ENCODE measurements at places on chromosomes 1 and 21. TPM values are rescaled to one million over a fixed set of nuclear protein-coding genes. Genes with fewer than 3 reads are reported as not detected.
A peak's percentile ranks its signal among the peaks of the same experiment; 100 is the strongest.

C21orf91 gene
- total RNA-seq = 32.6 TPM

MMEL1 gene
- total RNA-seq = 0.61 TPM

USP24 gene
- total RNA-seq = 43.9 TPM

CA6 gene
- 0.25 TPM for total RNA-seq

CD1C gene
- total RNA-seq = 0.35 TPM

DNA sequence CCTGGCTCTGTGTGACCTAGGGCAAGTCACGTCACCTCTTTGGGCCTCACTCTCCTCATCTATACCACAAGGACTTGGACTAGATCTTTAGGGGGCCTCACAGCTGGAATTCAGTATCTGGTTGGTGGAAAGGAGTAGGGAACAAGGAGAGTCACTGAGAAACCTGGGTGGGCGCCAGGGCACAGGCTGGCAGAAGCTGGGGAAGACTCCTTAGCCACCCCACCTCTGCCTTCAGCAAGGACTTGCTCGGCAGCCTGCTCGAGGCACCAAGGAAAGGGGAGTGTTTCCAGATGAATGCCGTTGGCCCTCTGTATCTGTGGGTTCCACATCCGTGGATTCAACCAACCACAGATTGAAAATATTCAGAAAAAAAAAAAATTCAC, 1.2 kb upstream of the OPTC start:
- no peak for DNase-seq

DNA sequence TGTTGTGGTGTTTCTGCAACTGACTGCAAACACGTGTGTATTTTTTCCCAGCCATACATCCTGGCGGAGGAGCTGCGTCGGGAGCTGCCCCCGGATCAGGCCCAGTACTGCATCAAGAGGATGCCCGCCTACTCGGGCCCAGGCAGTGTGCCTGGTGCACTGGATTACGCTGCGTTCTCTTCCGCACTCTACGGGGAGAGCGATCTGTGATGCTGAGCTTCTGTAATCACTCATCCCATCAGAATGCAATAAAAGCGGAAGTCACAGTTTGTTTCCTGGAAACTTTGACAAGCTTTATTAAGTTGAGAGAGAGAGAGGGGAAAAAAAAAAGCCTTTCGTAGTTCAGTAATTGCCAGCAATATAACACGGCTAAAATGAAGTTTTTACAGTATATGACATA, 32.7 kb upstream of the MTR start:
- DNase-seq = no peak

DNA sequence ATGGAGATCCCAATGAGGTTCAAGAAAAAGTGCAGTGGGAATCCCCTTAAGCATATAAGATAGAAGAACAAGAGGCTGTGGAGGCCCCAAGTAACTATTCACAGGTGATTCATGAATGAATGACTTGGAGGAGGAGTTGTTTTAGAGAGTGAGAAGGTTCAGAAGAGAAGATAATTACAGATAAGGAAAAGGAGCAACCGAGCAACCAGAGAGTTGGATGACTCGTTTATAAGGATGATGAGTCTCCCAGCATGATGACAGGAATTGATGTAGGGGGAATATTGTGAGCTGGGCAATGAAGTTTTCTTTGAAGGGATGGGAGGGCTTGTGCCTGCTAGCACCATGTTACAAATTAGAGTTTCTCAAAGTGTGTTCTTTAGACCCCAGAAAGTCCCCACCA, 9.8 kb downstream of the C8A start:
- DNase-seq = no peak

DNA sequence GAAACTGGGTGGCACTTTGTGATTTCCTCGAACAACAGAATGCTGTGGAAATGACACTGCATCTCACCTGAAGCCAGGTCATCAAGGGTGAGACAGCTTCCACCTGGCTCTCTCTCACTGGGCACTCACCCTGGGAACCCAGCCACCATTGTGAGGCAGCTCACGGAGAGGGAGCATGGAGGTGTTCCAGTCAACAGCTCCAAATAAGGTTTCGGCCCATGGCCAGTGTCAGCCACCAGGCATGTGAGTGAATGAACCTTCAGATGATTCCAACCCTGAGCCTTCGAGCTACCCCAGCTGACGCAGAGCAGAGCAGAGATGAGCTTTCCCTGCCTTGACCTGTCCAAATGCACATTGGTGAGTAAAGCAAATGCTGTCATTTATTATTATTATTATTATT, 58.1 kb downstream of the SYDE2 start:
- DNase-seq = no peak

GRCh38 chr1:248817065-248817464, 8.7 kb downstream of the SH3BP5L start:
- no peak for DNase-seq

GRCh38 chr1:210648588-210649269, 320.0 kb downstream of the HHAT start:
- DNase-seq = no peak

DNA sequence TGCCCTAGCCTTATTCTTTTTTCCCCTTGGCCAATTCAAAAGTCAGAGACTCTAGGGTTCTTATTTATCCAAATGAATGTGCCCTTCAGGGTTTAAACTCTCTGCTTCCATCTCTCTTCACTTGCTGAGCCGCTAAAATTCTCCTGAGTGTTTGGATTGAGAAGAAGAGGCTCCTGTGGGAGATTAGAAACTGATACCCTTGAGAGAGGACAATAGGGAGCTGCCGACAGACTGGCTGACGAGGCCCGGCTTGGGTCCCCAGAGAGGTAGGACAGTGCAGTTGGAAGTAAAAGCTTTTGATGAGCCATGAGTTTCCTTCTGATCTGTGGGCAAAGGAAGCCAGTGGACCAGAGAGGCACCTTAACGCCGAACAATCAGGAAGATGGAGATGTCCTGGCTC, 41.3 kb upstream of the UBE2U start:
- DNase-seq = no peak

GRCh38 chr1:233725423-233725822, 111.5 kb downstream of the KCNK1 start:
- DNase-seq = no peak

GRCh38 chr1:207407655-207408260, 46.4 kb upstream of the CR2 start:
- DNase-seq = no peak

DNA sequence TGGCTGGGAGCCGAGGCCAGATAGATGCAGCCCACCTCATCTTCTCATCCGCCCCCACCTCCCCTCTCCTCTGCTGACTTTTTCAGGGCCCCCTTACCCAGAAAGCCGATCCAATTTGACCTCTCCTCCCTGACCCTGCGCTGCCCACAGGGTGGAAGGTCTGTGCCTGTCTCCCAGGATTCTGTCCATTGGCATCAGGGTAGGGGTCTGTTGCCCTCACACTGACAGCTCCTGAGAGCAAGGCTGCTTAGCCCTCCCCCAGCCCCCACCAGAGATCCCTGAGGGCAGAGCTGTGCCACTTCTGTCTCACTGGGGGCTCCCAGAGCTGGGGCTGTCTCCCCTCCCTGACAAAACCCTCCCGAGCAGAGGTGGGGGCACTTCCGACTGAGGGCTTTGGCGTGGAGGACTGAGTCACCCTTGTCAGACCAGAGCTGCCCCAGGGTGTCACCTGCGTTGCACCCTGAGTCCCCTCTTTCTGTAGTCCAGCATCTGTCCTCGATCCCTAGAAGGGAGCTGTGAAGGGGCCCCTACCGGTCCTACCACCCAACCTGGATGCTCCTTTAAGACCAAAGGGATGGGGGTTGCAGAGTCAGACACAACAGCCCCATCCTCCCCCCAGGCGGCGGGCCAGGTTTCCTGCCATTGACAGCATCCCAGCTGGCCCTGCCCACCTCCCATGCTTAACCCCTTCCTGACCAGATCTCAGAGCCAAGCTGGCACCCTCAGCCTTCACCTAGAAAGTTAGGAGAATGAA, 2.4 kb upstream of the FAM110D start:
- DNase-seq = no peak

- no peak for DNase-seq
Observed at GRCh38 chr1:54949053-54949452, 31.4 kb upstream of the TMEM61 start.

- DNase-seq = no peak
Observed at GRCh38 chr1:112704391-112704933, 2.5 kb downstream of the RHOC start.

DNA sequence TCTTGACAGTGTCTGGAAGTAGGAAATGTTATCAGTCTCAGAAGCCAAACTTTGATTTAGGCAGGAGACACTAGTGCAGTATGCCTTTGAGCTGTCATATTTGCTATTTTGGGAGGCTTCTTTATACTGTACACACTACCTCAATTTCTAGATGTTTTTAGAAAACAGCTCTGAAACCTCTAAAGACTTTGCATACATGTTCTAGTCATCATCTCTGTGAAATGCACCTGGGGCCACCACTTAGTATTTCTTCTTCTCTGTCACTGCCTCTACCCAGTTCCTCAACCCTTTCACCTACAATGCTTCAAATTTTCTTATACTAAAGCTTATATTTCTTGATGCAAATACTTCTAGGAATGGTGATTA, 29.1 kb upstream of the PLA2G4A start:
- DNase-seq = no peak

DNA sequence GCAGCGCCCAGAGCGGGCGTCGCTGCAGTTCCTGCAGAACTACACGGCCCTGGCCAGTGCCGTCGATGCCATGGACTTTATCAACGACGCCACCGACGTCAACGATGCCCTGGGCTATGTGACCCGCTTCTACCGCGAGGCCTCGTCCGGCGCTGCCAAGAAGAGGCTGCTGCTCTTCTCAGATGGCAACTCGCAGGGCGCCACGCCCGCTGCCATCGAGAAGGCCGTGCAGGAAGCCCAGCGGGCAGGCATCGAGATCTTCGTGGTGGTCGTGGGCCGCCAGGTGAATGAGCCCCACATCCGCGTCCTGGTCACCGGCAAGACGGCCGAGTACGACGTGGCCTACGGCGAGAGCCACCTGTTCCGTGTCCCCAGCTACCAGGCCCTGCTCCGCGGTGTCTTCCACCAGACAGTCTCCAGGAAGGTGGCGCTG, 22.0 kb downstream of the COL6A1 start:
- DNase-seq = no peak

- no peak for DNase-seq
Observed at GRCh38 chr1:229943148-229943714, 123.8 kb upstream of the GALNT2 start.

DNA sequence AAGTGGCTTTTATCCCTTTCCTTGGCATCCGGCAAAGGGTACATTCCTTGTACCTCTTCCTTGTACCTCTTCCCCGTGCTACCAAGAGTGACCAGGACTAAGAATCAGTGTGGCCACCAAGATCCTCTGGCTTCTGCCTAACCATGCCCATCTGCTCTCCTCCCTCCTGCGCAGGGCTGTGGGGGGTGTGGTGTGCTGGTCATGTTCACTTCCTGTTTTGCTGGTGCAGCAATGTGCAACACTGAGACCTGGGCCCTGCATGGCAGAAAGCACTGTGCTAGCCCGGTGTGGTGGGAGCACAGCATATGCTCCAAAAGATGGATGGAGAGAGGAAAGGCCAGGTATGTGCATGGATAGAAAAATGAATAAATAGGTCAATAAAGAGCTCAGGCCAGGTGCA, 33.3 kb upstream of the TENT5C start:
- peak; percentile 18 for DNase-seq

DNA sequence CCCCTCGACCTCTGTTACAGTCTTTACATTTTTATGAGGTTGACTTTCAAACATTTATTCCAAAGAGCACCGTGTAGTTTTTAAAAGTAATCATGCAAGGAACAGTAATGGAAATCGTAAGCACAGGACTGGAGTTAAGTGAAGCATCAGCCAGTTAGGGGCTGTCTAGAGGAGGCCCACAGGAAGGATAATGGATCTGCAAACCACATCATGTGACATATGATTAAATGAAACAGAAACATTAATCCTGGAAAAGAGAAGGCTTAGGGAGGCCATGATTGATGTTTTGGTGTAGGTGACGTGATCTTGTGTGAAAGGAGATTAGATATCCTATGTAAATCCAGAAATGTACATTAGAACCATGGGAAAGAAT, 25.0 kb downstream of the RGS7 start:
- no peak for DNase-seq

DNA sequence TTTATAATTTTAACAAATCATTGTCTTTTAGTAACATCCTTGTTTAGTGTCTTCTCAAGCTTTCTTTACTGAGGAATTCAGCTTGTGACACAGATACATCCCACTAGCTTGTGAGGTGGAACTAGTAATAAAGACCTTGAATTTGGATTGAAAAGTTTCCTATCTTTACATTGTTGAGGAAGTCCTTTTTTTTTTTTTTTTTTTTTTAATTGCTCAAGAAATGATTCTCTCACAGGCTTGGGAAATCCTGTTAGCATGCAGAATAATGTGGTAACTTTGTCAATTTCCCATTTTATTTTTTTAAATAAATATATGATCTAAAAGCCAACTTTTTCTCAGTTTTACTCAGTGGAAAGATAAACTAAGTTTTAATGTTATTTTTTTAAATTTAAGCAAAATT, 15.8 kb downstream of the DENND2D start:
- no peak for DNase-seq

- no peak for DNase-seq
Observed at GRCh38 chr1:215878843-215879242, 311.7 kb downstream of the KCTD3 start.

DNA sequence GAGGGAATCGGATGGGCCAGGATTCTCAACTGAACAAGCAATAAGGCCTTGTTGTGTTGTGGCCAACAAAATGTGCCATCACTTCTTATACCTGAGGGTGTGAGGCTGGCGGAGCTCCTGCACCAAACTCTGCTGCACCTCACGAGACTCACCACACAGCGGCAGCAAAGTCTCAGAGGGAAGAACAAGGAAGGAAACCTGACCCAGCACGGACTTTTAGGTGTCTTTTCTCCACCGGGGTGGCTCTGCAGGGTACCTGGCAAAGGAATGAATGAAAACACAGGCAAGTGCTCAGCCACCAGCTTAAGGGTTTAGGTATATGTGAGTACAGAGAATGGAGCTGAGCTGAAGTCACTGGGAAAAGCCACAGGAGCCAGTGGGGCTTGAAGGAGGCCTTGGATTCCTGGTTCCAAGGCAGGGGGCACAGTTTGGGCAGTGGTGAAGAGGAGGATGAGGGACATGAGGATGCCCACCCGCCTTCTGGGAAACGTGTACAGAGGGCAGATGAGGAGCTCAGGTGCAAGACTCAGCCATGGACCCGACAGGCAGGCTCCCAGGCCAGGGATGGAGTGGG, 31.1 kb upstream of the HSD3B1 start:
- no peak for DNase-seq

All from activated T-cell treated with anti-CD3 and anti-CD28 coated beads, Interleukin-2, amount 50 U/mL, for 4 hours (primary cell).